ENCODE measurements at places on chromosomes 16 and 17.

DNA sequence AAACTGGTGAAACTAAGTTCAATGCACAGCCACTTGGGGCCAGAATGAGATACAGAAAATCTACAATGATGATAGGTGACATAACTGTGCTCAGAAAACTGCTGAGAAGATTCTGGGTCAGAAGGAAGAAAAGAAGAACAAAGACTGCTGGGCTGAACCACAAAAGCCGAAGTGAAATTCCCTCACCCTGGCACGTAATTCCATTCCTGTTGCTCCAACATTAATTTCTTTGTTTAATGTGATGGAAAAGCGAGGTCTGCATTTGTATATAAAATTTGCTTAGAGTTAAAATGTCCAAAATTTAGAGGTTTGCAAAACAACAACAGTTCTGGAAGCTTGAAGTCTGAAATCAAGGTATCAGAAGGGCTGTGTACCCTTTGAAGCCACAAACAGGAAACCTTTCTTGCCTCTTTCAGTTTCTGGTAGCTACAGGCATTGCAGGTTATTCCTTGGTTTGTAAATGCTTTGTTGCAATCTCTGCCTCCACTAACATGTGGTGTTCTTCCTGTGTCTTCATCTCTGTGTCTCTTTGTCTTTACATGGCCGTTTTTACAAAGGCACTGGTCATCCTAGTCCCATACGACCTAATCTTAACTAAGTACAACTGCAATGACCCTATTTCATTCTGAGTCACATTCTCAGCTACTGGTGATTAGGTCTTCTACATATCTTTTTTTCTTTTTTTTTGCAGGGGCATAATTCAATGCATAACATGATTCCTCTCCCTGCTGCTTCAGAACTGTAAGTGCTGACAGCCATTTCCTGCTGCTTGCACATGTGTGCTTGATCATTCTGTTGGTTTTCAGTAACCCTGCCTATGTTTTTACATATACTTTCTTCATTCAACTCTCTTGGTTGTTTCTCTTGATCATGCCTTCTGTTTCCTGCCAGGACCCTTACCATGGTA is 603.0 kb upstream of the CDH8 start:
- DNase-seq = no peak

DNA sequence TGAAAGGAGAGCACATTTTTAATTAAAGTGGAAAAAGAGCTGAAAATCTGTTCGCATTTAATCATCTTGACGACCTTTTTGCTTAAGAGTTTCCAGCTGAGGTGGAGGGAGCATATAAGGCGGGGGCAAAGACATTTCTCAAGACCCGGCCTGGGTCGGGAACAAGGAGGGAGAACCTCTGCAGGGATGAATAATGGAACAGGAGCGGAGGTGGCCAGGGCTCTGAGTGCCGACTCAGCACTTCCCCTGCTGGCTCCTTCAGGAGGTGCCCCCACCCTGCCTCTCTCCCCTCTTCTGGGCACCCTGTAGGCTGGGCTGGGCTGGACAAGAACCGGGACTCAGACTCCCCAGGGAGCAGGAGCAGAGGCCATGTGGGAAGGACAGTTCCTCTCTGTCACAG is 7.9 kb upstream of the NGFR start:
- DNase-seq = no peak

- DNase-seq = no peak
Observed at GRCh38 chr17:8365143-8365542, 11.4 kb downstream of the KRABD2 start.

DNA sequence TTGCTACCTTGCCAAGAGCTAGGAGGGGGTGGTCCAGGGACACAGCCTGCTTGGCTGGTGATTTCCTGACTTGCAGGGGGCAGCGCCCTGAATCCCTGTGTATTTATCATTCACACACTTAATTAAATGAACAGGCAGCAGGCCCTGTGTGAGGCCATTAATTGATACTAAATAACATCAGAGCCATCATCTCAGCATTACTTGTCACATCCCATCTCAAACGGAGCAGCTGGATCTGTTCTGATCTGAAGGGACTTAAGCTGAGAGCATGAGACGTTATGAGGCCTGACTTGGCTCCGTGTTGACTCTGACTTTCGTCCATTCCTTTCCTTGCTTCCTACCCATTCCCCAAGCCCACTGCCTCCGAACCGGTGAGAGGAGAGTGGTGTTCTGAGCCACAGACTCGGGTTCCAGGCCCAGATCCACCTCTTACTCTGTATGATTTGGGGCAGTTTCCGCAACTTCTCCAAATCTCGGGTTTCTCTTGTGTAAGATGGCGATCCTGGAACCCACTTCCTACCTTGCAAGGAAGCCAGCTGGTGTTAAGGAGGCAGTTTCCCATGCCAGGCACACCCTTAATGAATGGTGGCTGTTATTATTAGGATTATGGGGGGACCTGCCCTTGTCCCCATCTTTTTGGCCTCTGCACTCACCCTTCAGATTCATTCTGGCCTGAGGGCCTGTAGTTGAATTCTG is 33.8 kb downstream of the CACNA1G start:
- DNase-seq = no peak

GRCh38 chr16:85613604-85614337 is 649 bp downstream of the GSE1 start:
- no peak for DNase-seq

DNA sequence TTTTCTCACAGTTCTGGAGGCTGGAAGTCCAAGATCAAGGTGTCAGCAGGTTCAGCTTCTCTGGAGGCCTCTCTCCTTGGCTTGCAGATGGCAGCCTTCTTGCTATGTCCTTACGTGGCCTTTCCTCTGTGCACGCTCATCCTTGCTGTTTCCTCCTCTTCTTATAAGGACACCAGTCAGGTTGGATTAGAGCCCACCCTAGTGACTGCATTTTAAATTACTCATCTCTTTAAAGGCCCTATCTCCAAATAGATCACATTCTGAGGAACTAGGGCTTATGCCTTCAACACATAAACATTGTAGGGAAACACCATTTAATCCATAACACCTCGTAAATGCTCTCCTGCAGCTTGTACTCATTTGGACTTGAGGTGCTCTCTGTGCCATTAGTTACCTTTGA is 36.3 kb downstream of the DHRS7C start:
- DNase-seq = no peak

DNA sequence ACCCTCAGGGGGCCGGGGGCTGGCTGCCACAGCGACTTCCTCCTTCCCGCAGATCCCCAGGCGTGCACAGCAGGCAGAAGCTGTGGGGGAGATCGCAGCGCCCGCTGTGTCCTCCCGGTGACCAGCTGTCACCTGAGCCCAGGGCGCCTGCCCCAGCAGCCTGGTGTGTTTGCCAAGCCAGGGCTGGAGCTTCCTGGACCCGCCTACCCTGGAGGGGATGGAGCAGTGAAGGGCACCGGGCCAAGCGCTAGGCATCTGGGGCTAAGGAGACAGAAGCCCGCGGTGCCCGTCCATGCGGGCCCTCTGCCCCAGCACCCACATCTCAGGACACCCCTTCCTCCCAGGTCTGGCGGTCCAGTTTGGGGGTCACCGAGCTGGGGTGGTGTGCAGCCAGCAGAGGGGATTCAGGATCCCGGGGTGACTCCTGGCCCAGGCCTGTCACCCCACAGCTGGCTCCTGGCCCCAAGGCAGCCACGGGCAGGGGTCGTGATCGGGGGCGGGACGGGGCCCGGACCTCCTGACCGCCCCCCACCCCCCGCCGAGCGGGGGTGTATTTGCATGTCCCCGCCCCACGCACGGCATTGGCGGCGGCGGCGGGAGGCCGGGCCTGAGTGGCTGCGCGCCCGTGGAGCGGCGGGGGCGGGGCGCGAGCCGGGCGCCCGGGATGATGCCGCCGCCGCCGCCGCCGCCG is at the start of gene RAB26:
Gene RAB26, plus strand, starts transcription at position 645 of the 691 bp plus-strand sequence. CDS start 159 bp downstream, outside the sequence.
- DNase-seq = no peak

DNA sequence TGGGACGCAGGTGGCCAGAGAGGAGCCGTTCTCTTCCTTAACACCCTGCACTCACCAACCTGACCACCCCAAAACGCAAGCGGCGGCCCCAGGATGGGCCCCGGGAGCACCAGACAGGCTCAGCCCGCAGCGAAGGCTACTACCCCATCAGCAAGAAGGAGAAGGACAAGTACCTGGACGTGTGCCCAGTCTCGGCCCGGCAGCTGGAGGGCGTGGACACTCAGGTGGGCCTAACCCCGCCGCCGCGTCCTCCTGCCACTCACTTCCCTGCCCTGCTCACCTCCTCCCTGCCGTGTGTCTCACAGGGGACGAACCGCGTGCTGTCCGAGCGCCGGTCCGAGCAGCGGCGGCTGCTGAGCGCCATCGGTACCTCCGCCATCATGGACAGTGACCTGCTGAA is 4.6 kb upstream of the HSD3B7 start:
- no peak for DNase-seq

DNA sequence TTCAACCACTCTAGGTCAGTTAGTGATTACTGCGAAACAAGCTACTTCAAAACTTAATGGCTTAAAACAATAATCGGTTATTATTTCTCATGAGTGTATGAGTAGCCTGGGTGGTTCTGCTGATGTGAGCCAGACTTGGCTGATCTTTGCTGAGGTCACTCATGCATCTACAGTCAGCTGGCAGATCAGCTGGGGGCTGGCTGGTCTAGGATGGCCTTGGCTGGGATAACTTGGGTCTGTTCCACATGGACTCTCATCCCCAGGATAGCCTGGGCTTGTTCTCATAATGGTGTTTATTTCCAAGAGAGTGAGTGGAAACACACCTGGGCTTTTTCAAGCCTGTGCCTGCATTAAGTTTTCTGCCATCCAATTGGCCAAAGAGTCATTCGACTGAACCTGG is 13.0 kb downstream of the CCDC182 start:
- DNase-seq = no peak

- no peak for DNase-seq
Observed at GRCh38 chr16:1791256-1791942, 2.1 kb downstream of the IGFALS start.

DNA sequence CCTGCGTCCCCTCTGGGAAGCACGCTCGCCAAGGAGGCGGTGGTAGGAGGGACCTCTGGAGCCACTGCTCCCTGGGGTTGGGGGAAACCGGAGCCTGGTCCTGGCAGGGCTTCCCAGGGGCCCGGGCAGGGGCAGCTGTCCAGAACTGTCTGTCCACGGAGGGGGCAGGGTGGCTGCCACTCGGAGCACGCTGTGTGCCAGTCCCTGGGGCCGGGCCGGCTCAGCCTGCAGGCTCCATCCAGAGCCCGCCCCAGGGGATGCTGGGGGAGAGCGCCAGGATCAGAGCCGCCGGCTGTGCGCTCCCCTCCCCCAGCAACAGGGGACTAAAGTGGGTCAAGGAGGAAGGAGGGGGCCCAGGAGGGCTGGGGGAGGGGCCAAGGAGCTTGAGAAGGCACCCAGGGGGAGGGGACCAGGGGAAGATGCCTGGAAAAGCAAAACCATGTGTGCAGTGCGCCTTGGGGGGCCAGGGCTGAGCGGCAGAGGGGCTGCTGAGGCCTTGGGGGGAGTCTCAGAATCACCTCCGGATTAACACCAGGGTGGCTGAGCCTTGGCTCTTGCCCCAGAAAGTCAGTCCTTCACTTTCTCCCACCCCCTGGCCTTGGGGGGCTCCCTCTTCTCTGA is 21.3 kb downstream of the ZNF423 start:
- DNase-seq = no peak

DNA sequence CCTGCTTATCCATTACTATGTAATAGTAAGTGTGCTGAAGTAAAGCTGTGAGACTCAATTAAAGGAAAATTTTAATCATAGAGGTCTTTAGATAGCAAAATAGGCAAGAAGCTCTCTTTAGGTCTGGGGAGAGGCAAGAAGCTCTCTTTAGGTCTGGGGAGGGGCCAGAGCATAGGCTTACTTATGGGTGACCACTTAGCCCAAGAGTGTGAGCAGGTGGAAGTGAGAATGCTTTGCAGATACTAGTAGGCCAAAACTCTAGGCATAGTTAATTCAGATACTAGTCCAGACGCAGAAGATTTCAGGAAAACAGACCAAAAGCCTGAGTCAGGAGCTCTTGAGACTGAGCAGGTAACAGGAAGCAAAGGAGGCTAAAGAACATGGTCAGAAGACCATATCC is 49.6 kb downstream of the GLG1 start:
- DNase-seq = no peak

- DNase-seq = no peak
Observed at GRCh38 chr17:27332047-27332393, 38.1 kb downstream of the WSB1 start.

GRCh38 chr17:62193249-62193648 is 128.2 kb upstream of the MED13 start:
- DNase-seq = no peak

GRCh38 chr17:50640686-50641351 is 6.1 kb downstream of the ABCC3 start:
- no peak for DNase-seq

DNA sequence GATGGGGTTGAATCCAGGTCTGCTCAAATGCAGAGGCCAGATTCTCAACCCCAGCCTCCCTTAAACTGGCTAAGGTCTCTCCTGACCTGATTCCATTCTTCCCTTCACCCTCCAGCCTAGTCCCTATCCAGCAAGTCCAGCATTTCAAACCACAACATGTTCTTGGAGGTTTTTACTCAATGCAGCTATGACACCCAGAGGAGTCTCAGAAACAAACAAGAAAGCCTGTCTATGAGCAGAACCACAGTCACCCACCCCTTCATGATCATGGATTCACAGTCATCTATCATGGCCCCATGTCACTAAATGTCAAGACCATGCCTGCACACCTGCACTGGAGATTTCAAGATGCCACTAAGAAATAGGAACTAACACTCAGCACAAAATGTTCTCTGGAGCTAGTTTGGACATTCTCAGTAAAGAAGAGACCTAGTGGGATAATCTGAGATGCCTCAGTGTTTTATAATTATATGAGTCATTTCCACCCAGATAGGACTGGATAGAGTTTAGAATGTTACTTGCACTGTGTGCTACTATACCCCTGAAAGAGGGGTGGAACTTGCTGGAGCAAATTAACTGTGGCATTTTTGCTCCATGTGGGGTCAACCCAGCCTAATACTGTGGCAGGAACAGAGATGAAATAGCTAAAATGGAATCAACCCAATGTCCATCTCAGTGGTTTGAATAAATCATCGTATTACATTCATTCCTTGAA is 9.5 kb upstream of the METTL22 start:
- DNase-seq = no peak

DNA sequence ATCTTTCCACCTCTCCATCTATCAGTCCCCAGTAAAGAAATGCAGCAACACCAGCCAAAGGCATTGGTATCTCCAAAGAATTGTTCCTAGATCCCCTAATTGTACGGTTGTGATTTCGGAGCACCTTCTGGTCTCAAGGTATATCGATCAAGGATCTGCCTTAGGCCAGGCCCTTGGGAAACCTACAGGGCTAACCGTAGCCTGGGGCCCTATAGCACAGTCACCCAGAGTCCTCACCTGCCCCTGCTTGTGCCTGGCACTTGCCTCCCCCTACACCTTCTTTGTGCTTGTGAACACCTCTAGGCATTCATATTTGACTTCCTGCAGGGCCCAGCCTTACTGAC is 16.8 kb upstream of the AURKB start:
- no peak for DNase-seq

- no peak for DNase-seq
Observed at GRCh38 chr17:17516941-17517720, 20.9 kb upstream of the RASD1 start.

DNA sequence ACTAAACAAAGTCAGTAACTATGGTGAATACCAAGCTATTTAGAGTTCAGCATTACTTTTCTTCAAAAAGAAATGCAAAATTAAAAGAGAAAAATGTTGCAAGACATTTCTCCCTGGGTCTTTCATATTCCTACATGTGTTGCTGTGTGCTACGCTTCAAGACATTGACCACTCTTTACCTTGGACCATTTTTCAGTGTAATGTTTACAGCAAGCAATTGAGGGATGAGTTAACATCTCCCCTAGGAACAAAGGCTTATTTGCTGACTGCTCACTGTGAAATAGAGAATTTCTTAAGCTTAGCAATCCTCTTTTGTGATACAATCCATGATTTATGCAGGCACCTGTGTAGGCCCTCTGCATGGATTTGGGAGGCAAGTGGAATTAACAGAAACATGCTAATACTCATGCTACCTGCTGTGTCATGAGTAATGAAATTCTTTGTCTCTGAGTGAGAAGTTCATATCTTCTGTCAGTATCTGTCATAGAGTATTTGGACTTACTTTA is 1202.9 kb upstream of the CDH8 start:
- DNase-seq = no peak

Data from stimulated activated CD8-positive, alpha-beta memory T cell treated with anti-CD3 and anti-CD28 coated beads, Interleukin-15, amount 100 ng/mL, for 4 hours (primary cell).